NCI-H1048 (cell line): ENCODE measurements at places on chromosomes 5 and 9.

DNA sequence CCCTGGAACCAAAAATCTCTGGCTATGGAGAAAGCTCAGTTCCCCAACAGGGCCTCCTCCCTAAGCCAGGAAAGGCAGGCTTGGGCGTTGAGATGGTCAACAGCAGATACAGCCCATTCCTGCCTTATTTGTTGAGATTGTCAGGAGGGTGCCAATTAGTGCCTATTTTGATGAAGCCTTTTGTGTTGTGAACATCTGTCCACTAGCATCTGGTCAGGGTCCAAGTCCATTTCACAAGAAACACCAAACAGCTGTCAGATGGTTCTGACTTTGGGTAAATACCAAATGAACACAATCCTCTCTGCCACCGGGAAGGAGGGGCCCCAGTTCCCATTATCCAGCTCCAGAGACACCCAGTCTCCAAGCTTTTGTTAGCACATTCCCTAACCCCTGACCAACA, 19.9 kb downstream of the SEMA6A start:
- DNase-seq: no peak

- no peak for DNase-seq
These were observed 35.3 kb upstream of the TMED7 start for GRCh38 chr5:115661101-115661500.

DNA sequence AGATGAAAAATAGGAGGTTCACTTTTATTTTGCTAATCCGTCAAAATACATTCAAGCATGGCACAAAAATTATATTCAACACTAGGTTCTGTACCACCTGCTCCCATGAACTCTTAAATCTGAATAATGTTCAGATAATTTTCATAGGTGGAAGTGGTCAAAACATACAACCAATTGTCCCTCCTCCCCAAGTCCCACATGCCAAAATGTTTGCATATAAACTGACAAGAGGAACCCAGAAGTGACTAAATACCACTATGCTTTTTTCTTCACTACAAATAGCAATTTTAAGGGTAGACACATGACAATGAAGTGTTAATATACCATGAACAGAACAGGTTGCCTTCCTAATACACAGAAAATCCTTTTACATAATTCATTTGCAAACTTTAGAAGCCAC, 3.7 kb downstream of the HNRNPA0 start:
- no peak for DNase-seq

GRCh38 chr5:82894716-82895115, 182.5 kb downstream of the TMEM167A start:
- DNase-seq: no peak

DNA sequence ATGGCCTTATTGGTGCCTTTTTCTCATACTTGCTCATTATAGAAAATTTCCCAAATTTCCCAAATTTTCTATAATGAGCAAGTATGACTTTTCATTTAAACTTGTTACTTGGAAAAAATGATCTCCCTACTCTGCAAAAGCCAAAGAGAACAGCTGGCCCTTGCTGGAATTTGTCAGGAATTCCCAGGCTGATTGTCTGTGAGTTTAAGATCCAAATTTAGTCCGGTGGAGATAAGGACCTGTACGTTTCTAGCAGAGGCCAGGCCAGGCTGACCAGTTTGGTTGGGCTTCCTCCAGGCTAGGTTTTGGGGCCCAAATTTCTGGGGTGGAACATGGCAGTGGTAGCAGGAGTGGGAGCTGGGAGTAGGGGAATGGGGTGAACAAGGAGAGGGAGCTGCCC, 51.9 kb downstream of the NEURL1B start:
- DNase-seq: no peak

DNA sequence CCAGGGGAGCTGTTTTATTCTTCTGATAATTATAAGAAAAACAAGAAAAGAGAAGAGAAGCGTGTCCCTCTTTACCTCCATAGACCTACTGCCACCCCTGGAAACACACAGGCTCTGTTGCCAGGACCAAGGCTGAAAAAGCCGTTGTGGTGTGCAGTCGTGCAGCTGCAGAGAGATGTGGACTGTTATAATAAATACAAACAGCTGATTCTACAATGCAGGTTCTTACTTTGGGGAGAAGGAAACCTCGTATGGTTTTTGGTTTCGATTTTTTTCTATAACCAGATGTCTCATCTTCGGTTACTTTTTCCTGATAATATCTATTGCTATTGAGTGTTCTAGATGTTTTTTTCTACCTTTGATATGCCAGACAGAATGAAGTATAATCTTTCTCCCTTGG, 28.1 kb downstream of the FYB1 start:
- DNase-seq: no peak

GRCh38 chr9:106960258-106960657, 97.3 kb downstream of the ZNF462 start:
- DNase-seq: no peak

GRCh38 chr9:86764671-86765343, 182.5 kb downstream of the GAS1 start:
- no peak for DNase-seq

GRCh38 chr9:116467740-116468351, 219.3 kb upstream of the TRIM32 start:
- no peak for DNase-seq
